ENCODE measurements at places on chromosomes 2 and 18.

GRCh38 chr2:174617120-174617519 lies 19.5 kb upstream of the WIPF1 start:
- DNase-seq = no peak

DNA sequence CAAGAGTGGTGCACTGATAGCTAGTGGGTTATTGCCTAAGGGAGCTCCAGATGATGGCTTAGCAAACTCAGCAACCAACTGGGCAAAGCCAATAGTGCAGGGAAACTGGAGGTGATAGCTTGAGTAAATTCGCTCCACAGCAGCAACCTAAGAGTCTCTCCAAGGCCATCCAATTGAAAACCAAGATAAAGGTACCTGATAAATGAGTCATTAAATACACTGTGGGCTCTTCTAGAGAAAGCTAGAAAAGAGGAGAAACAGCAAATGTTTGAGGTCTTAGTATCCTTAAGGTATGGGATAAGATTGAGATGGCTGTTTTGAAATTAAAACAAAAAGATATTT lies 197.8 kb upstream of the ERBB4 start:
- DNase-seq = no peak

DNA sequence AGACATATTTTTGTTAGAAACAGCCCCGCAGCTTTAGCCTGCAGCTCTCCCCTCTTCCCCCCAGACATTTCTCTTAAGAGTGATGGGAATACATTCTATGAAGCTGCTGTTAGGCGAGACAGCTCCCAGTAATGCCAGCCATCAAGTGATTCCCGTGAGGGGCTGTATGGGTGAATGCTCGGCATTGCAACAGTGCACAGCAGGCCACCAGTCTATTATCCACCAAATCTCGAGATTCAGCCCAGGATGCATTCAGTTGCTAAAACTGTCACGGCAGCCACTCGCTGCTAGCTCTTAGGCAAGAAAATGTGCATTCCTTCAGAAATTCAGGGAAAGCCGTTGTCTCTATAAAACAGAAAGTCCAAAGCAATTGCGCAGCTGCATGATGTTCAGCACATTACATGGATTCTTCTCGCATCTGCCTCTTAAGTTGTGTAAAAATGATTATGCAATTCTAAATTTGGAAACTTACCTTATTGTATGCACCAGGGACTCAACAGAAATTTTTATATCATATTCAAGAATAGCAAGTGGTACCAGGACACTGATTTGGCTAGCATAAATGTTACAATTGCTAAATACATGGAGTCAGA lies 211.3 kb upstream of the ARL4C start:
- no peak for DNase-seq

GRCh38 chr2:108384662-108385393 lies 7.1 kb downstream of the SULT1C4 start:
- DNase-seq = no peak

DNA sequence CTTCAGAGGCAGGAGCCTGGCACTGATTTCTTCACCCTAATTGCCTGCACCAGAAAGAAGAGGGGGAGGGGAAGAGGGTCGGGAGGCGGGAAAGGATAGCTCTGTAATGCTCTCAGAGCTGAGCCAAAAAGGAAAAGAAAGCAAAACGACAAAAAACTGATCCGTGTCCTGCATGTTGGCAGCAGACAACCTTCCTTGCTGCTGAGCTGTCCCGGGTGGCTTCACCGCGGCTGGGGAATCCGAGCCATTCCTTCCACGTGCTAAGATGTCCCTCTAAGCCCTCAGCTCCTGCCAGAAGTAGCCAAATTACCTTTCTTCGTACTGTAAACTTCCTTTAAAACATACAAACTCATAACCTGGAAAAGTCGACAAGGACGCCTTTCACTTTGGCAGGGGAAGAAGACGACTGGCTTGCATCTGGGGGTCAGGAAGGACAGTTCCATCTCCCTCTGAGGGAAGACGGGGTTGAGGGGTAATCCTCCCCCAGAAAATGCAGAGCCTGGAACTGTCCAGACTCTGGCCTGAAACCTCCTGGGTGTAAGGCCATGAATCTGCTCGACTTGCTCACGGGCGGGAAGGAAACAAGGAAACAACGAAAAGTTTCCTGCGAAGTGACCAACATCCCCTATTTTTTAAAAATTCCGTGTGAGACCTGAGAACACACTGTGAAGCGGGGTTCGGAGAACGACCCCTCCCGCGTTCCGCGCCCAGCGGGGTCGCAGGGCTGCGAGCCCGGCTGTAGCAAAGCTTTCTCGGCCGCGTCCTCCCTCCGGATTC lies 7.7 kb downstream of the OTX1 start:
- peak; percentile 31 for DNase-seq

DNA sequence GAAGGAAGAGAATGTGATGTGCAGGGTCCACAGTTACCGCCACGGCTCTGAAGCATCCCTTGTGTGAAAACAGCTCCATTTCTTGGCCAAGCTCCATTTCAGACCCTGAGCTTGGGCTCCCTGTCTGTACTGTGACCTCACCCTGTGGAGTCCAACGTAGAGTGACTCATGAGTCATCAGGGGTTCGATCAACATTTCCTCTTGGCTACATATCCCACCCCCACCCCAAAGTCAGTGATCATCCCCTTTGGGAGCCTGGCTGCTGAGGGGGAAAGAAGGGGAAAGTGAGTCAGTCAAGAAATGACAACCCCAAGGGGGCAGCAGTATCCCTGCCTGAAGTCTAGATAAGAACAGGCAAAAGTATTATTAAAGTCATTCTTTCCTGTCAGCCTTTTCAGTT lies 62.2 kb downstream of the PAPOLG start:
- no peak for DNase-seq

- no peak for DNase-seq
Observed at GRCh38 chr18:51660188-51660715, 462.8 kb upstream of the MEX3C start.

GRCh38 chr18:75518007-75518406 lies 90.5 kb upstream of the SMIM21 start:
- DNase-seq = no peak

GRCh38 chr2:86617738-86618137 lies 5.9 kb downstream of the RNF103 start:
- no peak for DNase-seq
